Panc1 (cell line): ENCODE measurements at places on chromosomes 2 and 18.

DNA sequence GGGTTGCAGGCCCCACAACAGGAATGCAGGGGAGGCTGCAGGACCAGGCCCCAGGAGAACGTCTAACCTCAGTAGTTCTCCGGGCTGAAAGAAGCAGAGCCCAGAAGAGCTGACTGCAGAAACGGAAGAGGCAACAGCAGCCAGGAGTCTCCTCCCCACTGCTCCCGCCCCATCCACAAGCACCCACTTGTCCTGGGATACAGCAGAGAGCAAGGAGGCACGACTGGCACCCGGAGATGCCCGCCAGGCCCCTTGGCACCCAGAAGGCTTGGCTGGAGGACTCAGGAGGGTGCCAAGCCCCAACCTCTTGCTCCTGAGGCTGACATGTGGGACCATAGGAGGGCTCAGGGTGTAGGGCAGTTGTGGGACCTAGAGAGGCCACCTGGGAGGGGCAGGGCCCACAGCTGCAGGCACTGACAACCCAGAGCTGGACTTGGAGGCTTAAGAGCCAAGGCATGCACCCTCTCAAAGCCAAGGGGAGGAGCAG is 29.0 kb upstream of the TNS1 start:
- DNase-seq, result no peak

GRCh38 chr2:189157939-189158338 is 21.6 kb downstream of the COL5A2 start:
- no peak for DNase-seq

DNA sequence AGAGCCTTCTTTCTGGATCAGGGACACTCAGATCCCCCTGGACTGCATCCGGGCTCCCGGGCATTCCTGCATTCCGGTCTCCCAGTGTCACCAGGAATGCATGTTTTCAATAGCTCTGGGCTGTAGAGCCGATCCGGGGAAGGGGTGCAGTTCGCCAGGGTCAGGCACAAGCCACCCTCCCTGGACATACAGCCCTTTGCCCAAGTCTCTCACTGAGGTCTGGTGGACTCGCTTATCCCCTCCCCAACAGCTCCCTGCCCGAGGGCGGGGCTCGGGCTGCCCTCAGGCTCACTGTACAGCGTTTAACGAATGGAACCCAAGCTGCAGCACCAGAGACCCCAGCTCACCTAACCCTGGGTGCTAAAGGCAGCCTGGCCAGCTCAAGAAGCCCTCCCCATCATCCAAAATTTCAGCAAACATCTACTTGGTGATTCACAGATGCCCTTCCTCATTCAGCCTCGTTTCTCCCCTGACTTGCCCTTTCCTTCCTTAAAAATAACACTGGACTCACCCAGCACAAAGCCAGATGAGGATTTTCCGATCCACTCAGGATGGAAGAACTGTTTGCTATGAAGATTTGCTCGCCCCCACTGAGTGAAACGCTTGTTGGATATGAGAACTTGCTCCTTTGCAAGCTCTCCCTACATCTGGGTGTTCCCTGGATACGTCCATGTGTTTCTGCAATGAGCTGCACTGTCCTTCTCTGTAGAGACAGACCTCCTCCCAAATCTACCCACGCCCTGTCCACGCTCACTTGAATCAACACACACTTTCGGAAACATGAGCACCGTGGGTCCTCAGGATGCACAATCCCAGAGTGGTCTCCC is 58.1 kb downstream of the PXDN start:
- no peak for DNase-seq

DNA sequence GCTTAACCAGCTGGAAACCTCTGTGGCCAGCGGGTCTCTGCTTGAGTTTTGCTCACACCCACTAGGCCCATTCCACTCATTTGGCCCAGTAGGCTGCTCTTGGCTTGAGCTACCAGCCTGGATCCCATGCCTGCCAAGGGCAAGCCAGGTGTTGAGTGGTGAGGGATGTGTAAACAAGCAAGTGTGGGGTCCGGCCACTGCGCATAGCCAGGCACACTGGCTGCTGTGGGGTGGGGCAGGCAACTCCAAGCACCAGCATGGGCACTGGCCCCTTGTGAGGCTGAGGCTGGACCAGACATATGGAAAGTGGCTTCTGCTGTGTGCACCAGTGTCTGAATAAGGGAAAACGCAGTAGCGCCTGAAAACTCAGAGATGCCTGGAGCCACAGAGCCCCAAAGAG is 732.7 kb downstream of the NR4A2 start:
- DNase-seq, result no peak

DNA sequence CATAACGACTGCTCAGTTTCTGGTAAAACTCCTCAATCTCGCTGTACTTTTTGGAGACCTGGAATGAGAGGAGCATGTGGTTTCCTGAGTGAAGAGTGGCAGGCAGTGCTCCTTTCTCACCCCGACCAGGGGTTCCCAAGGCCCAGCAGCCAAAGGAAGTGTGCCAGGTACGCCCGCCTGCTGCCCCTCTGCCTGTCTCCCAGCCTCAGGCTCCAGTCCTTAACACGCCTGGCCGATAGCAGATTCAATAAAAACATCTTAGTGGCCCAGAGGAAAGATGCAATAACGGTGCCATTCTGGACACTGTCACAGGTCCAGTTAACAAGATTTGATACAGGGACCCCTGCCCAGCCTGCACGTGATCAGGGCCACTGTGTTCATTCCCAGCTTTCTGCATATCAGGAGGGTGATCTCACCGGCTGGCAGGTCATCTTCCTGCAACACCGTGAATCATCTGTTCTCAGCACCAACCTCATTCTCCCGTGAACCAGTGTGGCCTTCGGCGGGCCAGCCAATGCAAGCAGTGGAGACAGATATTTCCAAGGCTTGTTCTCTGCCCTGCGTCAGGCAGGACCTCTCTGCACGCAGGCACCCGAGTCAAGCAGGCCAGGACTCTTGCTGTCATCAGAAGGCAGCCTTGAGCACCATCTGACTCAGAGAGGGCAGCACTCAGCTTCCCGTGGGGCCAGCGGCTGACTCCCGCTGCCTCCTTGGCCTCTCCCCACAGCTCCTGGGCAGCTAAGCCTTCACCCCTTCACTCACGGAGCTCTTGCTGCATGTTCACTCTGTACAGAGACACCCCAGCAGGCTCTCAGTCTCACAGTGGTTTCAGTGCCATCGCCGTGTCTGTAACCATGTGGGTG is 9.5 kb downstream of the HS1BP3 start:
- DNase-seq, result no peak

DNA sequence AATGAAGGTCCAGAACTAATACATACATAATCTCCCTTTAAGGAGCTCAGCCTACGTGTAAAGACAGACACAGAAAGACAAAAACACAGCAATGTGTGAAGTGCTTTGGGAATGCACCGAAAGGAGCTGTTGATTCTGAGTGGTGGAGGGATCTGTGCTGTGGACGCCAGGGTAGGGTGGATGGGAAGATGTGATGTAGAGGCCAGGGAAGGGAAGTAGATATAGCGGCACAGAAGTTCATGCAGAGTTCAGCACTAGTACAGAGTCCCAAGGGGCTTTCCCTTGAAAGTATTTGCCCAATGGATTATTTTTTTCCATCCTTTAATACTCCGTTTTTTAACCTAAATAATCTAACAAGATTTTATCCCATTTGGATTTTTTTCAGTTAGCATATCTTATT is 32.1 kb upstream of the DOCK10 start:
- DNase-seq, result no peak

DNA sequence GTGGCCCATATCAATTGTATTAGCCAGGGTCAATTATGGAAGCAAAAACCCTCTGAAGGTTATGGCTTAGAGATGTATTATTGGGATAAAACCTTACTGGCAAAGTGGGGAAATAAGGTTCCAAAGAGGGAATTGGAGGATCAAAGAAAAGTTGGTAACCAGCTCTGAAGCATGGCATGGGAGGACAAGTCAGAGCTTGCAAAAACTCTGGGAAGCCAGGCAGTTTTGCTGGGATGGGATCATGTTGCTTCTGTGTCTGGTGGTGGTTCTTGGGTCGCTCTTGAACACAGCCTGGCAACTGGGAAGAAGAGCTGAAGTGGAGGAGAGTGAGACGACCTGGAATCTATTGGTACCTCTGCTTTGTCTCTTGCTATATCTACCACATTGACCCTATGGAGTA is 162.6 kb downstream of the PMAIP1 start:
- no peak for DNase-seq

- no peak for DNase-seq
These were observed 961.0 kb downstream of the CNTNAP5 start for GRCh38 chr2:124986136-124986535.

DNA sequence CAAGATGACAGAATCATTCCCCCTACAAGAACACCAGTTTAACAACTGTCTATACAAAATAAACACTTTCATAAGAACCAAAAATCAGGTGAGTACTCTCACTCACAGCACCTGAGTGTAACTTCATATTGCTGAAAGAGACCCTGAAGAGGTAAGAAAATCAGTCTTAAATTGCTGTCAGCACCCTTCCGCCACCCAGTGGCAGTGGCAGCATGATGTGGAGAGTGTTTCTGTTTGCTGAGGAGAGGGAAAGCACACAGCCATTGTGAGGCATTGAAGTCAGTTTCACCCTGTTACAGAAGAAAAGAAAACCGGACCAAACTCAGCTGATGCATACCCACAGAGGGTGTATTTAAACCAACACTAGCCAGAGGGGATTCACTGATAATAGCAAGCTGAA is 1240.8 kb upstream of the CRIM1 start:
- no peak for DNase-seq

DNA sequence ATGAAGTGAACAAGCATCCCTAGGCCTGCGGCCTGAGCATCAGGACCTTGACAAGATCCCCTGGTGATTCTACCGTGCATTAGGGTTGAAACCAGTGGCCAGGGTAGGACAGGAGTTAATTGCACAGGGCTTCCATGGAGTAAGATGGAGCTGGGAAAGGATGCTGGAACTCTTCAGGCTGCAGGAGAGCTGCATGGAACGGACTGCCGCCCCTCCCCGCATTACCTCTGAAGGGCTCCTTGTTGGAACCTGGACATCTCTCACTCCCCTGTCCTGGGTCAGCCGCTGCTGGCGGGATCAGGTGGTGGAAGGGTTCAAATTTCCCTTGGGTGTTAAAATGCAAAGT is 156.6 kb upstream of the ID2 start:
- no peak for DNase-seq

GRCh38 chr2:181178823-181179412 is 198.5 kb downstream of the UBE2E3 start:
- no peak for DNase-seq

DNA sequence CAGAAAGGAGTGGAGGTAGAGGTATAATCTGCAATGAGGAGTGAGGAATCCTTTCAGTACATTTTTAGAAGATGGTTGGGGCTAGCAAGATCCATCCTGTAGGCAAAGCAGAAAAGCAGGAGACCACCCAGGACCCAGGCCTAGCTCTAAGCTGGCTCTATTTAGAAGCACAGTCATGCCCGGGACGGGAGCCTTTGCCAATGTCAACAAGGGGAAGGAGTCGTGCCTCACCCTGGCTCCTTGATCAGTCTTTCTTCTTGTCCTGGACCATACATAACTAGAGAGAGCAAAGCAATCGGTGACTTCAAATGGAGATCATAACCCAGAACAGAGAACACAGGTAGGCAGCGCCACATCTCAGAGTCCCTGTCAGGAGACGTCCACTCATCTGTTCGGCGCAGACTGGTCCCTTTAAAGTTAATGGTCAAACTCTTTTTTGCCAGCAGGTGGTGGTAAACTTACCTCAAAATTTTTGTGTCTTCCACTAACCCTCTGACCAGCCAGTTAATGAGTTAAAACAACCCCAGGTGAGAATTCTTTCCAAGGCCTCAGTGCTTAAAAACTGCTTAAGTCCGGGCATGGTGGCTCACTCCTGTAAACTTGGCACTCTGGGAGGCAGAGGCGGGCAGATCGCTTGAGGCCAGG is 8.0 kb downstream of the MC5R start:
- no peak for DNase-seq

DNA sequence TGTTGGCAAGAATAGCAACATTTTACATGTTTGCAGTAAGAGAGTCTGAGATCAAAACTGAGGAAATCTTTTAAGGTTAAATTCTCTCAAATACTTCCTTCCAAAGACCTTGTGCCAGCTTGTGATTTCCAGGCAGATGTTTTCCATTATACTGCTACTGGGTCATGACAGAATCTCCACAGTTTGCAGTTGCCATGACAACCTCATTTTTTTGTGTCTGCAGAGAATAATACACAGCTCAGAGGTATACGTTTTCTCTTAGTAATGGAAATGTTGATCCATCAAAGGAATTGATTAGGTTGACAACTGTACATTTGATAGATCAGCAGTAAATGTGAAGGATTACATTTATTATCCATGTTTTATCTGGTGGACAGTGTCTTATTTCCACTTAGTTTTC is 29.1 kb upstream of the CSRNP3 start:
- no peak for DNase-seq

GRCh38 chr2:129910446-129911362 is 68.8 kb upstream of the RAB6C start:
- no peak for DNase-seq

DNA sequence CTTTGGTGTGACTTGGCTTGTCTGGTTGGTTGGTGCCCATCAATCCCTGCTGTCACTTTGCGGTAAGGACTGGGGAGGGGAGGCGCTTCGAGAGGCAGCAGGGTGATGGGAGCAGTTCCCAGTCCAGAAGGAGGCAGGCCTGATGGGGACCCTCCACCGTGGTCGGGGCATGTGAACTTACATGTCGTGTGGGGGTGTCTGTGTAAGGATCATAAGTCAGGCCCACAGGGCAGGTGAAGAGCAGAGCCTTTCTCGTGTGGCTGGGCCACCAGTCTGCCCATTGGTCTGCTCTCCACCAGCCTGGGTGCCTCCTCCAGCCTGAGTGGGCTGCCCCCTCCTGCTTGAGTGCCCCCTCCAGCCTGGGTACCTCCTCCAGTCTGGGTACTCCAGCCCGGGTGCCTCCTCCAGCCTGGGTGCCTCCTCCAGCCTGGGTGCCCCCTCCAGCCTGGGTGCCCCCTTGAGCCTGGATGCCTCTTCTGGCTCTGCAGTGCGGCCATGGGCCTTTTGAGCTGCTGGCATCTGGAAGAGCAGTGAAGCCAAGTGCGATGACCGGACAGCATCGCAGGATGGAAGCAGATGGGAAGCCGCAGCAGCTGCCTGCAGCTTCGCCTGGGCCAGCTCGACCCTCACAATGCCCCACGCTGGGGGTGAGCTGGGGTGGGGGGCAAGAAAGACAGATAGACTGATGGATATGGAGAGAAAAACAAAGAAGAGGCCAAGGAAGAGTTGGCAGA is 25.0 kb downstream of the ATOH8 start:
- DNase-seq, result no peak

GRCh38 chr18:37252854-37253393 is 312.7 kb downstream of the CELF4 start:
- no peak for DNase-seq

DNA sequence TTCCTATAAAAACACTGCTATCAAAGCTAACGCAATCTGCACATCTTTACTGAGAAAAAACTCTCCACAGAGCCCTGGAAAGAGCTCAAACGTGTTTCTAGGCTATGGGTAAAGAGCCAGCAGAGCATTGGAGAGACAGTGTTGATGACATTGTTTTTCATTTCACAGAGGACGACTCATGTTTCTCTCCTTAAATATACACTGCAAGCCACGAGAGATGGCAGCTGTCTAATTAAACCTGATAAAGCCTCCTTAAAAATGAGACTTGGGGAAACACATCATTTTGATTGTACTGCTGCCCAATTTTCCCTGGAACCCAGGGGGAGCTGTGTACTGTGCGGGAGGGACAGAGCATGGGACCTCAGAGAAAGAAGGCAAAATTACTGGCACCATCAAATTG is 294.3 kb upstream of the SETBP1 start:
- DNase-seq, result no peak
